Panc1 (cell line): ENCODE measurements at places on chromosomes 12 and 14.

DNA sequence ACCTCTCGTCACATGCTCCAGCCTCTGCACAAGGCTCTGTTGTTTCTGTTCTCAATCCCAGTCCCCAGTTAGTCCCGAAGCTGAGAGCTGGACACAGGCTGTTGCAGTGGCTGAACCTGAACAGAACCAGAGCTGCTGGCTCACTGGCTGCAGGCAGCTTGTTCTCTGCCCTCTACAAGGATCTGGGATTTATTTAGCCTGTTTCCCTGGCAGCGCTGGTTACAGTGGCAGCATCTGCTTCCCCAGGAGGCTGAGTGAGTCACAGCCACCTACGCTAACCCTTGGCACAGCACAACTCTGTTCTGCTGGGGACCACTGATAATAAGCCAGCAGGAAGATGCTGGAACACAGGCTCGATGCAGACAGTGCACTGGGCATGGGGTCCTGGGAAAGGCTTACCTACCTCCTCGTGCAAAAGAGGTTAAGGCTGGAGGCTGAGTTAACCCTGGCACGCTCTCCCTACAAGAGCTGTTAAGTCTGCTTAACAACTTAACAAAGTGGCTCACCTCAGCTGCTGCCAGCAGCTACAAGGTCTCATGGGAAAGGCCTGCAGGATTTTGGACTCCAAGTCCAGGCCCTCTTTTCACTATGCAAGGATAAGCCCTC, 299.6 kb downstream of the PCNX1 start:
- DNase-seq, result no peak

- no peak for DNase-seq
Measured at GRCh38 chr12:47393403-47393790, 312.4 kb downstream of the RPAP3 start.

DNA sequence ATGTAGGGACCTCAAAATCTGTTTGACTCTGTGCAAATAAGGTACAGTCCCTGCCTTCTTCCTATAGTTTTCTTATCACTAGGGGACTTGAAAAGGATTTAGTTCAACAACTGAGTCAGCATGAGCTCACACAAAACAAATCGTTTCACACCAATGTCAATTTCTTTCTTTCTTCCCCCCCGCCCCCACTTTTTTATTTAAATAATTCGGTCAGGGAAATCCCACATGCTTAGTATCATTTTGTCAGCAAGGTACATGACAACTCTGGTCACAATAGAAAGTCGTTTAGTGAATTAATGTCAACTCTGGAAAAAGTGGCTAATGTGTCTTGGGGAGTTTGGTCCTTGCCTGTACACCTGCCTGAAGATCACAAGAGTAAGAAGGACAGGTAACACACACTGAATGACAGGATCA, 232.2 kb upstream of the PLEKHG7 start:
- no peak for DNase-seq

DNA sequence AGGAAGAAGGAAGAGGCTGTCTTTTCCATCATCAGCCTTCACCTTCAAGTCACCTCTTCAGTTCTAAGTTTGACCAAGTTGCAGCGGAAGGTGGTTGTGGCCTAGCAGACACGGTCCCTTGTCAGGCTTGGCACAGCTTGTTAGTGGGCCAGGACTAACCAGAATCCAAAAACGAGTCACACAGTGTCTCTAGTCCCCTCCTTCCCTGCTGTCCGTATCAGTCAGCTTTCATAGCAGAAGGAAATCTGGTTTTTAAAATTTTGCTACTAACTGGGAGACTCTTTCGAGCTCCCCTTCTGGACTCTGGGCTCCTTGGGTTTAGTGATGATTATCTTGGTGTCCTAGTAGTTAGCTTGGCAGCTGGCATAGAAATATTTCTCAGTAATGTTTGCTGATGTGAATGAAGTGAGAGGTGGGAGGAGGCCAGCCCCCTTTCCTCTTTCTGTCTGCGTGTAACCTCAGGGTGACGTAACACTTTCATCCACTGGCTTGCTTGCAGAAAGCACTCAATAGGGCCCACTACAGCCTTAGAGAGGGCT, 3.8 kb downstream of the ETV6 start:
- no peak for DNase-seq

GRCh38 chr12:105223352-105223845, 12.6 kb downstream of the APPL2 start:
- DNase-seq, result no peak

DNA sequence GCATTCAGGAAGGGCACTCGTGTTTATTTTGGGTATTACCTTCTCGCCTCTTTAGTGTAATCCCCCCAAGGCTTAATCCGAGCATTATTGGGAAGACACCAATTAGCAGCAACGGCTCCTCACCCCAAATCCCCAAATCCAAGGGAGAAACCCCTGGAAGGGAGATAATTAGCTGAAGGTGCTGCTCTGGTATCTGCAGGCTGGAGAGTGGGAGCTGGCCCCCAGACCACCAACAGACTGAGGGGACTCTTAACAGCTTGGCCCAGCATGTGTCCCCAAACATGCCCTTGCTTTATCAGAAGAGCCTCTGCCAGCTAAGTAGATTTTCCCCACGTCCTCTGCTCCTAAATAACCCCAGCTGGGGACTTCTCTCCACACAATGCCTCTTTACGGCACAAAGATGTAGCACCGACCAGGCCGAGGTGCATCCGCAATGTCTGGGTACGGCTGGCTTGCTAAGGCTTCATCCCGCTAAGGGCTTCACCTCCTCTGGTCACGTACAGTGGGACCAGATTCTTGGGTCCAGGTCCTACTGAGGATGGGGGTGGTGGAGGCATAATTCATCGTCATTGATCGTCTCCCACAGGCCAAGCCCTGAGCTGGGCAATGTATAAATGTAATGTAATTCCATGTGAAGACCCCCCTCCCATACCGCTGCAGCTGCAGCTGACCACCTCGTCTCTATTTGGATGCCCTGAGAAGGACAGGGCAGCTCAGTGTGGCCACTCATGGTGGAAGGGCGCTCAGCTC, 123.7 kb upstream of the GSC start:
- DNase-seq, result no peak

- DNase-seq, result no peak
Measured at GRCh38 chr12:57129321-57129842, 1.1 kb downstream of the LRP1 start.

DNA sequence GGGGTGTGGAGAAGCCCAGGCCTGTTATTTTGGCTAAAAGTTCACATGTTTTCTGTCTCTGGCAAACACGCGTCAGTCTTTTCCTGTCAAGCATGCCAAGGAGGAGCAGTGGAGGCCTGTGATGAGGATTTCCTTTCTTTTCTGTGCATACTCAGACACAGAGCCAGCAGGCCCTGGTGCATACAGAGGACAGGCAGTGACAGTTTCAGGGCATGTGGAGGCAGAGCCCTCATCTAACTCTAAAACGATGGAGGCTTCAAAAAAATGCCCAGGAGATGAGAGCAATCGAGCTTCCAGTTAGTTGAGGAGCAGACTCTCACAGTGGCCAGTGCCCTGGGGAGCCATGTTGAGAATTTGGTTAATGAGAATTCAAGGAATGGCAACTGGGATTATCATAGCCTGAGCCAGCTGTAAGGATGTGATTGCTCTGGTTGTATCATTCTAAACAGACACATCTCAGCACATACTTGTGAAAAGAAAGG, 66.5 kb downstream of the TRAFD1 start:
- DNase-seq, result no peak
